ENCODE measurements at places on chromosomes 3 and 15. TPM values are rescaled to one million over a fixed set of nuclear protein-coding genes. Genes with fewer than 3 reads are reported as not detected.

The REC114 gene
- not detected for total RNA-seq

The AMT gene
- total RNA-seq, result 6.0 TPM

The PIGB gene
- 18.4 TPM for total RNA-seq

The PGBD4 gene
- total RNA-seq, result 3.4 TPM

The MYZAP gene
- not detected for total RNA-seq

The PSMD6 gene
- 82.7 TPM for total RNA-seq
